NCI-H82 (cell line): ENCODE measurements at places on chromosomes 1 and 21.
A peak's percentile ranks its signal among the peaks of the same experiment; 100 is the strongest.

DNA sequence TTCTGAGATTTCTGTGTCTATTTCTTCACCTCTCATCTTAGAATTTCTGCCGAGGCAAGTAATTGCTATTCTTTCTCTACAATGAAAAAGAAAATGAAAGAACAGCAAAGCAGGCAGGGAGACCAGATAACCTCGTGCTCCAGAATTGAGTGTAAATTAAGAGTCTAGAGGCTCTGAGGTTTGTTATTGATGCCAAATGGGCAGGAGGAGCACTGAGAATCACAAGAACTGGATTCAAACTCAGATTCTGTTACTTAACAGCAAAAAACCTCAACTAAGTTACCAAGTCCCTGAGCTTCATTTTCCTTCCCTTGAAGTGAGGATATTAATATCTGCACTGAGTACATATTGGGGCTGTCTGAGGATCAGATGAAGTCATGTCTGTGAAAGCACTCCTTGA, 5.5 kb upstream of the DDR2 start:
- DNase-seq = no peak

- no peak for DNase-seq
Measured at GRCh38 chr1:53421208-53421607, 38.0 kb upstream of the DMRTB1 start.

- DNase-seq = no peak
Measured at GRCh38 chr1:232481091-232481490, 148.8 kb downstream of the SIPA1L2 start.

DNA sequence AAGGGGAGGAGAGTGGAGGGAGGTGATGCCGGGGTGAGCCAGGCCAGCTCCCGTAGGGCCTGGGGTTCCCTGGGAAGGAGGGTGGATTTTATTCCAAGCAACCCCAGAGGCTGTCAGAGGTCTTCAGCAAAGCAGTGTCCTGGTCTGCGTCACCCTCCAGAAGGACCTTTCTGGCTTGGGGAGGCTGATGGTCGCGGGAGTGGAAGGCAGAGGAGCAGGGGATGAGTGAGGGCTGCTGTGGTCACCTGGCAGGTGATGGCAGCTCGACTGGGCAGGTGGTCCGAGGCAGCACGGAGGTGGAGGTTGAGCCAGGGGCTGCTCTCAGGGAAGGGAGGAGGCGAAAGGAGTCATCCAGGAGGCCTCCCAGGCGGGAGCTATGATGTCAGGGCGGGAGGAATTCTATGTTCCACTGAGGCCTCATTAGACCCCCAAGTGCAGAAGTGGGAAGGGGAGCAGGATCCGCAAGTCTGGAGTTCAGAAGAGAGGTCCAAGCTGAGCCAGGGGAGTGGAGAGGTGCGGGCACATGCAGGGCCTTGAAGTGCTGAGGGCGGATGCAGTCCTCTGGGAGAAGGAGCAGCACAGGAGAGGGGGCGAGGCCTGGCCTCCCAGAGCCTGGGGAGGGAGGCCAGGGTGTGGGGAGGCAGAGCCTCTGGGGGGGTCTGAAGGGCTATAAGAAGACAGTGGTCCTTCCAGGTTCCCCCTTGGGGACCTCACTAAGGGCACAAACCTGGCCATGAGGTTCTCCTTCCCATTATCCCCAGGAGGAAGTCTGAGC, 33.3 kb downstream of the BMP8A start:
- DNase-seq = no peak

GRCh38 chr1:112735752-112736151, 20.6 kb upstream of the PPM1J start:
- no peak for DNase-seq

GRCh38 chr1:95072117-95072516, 634 bp downstream of the ALG14 start:
- DNase-seq = no peak

- DNase-seq = peak; percentile 41
Measured at GRCh38 chr1:36387141-36387949, 1.6 kb upstream of the STK40 start.

DNA sequence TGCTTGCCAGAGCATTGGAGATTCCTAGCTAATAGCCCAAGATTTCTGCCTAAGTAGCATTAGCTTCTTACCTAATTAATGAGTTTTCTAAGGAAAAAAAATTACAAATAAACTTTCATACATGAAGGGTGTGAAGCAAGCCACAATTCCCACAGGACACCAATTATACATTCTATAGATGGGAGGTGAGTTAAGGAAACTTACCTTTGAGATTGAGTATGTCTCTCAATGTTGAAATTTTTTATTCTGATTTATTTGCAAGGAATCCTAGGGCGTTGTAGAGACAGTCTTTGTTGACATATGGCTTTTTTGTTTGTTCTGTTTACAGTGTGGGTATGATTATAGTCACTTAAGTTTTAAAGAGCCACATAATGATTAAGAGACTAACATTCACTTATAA, 313.0 kb downstream of the RYR2 start:
- DNase-seq = no peak

DNA sequence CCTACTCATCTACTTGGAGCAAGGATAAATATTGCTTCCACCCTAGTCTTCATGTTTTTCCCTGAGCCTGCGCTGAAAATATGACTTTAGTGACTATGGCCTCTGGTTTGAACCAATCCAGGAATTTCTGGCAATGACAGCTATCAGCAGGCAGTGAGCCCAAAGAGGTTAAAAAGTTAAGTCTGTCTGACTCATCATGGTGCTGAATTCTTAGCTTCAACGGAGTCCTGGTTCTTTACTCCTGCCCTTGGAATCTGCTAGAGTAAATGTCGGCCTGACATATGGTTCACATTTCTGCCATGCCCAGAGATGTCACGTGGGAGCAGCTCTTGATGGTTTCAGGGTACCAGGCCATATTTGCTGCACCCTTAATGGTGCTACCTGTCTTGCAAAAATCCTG, 351.6 kb upstream of the PLXNA2 start:
- DNase-seq = no peak

- peak; percentile 52 for DNase-seq
Measured at GRCh38 chr1:67429011-67429527, 1.1 kb downstream of the SERBP1 start.

DNA sequence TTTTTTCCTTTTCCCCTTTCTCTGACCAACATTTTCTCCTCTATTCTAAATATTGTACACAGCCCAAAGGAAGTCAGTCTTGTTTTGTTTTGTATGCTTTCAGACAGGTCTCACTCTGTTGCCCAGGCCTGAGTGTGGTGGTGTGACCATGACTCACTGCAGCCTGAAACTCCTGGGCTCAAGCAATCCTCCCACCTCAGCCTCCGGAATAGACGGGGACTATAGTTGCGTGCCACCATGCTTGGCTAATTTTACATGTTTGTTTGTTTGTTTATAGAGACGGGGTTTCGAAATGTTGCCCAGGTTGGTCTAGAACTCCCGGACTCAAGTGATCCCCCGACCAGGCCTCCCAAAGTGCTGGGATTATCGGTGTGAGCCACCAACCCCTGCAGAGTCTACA, 72.8 kb downstream of the NRIP1 start:
- no peak for DNase-seq

- DNase-seq = no peak
Measured at GRCh38 chr1:221172841-221173240, 293.6 kb downstream of the HLX start.

- no peak for DNase-seq
Measured at GRCh38 chr1:221611656-221612046, 130.2 kb downstream of the DUSP10 start.

GRCh38 chr1:40782371-40782956, 1.1 kb upstream of the KCNQ4 start:
- peak; percentile 49 for DNase-seq

- DNase-seq = no peak
Measured at GRCh38 chr1:47396671-47397196, 19.4 kb upstream of the FOXE3 start.

DNA sequence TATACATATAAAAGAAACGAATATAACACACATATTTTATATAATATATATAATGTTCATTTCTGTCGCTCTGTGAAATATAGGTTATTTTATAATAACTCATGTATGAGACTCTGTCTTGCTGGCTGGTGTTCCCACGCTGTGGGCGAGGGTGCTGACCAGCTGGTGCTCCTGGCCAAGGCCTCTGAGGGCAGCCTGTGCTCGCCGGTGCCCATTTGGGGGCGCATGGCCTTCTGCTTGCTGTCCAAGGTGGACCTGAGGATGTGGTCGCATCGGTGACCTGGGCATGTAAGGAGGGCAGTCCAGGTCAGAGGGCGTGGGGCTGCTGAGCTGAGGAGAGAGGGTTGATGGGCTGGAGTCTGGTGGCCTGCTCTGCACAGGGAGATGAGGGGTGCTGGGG, 1.1 kb upstream of the PCP4 start:
- DNase-seq = no peak

DNA sequence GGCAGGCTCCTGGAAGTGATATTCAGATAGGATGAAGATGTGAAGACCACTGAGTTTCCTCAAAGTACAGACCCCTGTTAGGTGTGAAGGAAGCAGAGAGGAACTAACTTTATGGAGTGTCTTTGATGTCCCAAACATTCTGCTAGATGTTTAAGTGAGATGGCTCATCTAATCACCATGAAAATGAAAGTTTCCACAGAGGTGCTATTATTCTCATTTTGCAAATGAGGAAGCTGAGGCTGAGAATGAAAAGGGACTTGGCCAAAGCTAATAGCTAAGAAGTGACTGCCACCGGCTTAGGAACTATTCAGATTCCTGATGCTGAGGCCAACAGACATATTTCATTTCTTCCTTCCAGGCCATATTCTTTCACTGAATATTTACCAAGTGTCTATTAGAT, 45.9 kb upstream of the WLS start:
- DNase-seq = no peak

GRCh38 chr21:17231771-17232170, 281.1 kb upstream of the CXADR start:
- no peak for DNase-seq

DNA sequence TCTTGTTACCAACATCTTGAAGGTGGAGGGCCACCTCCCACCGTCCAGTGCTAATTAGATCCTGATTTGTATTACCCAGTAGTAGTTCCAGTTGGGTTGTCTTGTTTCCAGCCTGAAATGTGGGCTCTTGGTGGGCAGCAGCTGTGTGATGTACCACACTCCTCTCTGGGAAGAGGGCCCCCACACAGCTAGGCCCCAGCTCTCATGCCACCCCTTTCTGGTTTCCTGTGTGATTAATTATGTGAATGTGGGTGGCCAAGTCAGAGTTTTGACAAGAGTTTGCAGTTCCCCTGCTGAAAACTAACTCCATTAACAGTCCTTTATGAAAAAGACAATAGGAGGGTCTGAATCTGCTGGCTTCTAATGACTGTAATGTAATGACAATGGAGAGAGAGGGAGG, 3.8 kb downstream of the HMGB4 start:
- DNase-seq = no peak

DNA sequence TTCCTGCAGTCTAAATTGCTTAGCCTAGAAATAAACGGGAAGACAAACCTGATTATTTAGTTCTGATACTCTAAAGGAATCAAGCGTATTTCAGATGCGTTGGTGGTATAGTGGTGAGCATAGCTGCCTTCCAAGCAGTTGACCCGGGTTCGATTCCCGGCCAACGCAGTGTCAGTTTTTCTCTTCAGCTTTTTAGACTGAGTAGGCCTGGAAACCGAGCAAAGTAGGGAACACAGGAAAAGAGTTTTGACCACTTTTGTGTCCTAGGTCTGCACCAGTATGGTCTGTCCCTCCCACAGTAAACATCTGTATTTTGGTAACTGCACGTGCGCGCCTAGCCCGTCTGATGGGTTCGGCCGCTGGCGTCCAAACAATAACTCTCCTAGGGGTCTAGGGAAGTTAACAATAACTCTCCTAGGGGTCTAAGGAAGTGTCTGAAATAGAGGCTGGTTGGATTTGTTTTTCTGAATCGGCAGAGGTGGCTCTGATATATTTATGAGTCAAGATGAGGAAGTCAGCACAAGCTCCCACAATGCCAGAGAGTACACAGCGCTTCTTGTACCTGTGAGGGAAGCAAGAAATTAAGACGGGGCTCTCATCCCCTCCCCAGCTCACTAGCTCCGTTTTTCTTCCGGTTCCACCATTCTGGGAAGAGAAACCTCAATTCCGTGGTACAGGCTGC, 15.6 kb upstream of the HJV start:
- peak; percentile 96 for DNase-seq

DNA sequence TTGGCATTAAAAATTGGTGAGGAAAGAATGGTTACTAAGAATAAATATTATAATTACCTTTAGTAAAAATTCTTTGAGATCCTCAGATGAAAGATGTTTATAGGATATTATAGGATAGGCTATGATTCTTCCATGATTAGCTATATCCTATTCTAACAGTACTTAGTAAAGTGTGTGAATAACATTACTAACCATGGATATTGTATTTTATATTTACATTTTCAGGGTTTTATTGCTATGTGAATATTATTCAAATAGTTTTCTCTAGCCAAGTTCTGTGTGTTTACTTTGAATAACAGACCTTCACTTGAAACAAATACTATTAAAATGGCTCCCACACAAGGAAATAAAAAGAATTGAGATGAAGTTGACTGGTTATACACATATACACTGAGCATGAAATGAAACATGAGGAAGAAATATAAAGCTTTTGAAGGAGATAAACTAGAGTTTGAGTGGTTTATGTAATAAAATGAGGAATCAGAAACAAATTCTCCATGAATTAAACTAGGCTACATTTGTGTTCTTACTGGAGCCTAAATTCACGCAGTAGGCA, 479.4 kb upstream of the PKN2 start:
- no peak for DNase-seq

DNA sequence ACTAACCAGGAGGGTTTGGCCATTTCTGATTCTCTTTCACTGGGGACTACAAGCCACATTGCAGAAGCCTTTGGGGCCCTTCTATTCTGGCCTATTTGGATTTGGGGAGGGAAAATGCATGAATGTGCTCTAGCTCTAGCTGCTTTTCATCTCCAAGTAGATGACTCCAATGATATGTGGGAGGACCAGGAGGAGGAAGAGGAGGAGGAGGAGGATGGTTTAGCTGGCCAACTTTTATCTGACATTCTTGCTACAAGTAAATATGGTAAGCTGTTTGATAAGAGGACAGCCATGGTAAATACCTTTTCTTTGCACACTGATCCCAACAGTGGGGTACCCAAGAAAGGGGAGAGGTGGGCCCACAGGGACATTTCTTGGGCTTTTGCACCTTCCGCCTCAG, 14.0 kb upstream of the SHISA4 start:
- no peak for DNase-seq

DNA sequence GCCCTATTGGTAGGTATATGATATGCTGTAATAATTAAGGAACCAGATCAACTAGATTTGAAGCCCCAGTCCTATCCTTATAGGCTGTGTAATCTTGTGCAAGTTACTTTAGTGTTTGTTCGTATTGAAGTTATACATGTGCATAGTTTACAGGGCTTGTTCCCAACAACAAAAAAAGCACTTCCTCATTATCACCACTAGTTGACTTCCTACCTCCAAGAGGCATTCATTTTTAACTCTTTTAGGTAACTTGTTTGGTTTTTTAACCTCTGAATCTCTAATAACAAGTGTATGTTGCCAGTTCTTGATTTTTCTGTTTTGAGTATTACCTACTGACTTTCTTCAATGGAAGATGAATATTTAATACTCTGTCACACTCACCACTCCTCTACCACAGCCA, 71.9 kb downstream of the ST3GAL3 start:
- DNase-seq = no peak
